ENCODE measurements at places on chromosomes 11 and 22. TPM values are rescaled to one million over a fixed set of nuclear protein-coding genes. Genes with fewer than 3 reads are reported as not detected.

DNA sequence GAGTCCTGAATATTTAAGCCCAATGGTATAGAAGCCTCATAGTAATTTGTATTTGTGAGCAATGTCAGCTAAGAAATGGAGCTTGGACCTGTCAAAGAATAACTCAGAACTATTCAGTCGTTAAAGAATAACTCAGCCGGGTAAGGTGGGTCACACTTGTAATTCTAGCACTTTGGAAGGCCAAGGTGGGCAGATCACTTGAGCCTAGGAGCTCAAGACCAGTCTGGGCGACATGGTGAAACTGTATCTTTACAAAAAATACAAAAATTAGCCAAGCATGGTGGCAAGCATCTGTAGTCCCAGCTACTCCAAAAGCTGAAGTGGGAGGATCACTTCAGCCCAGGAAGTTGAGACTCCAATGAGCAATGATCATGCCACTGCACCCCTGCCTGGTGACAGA is 1526.5 kb downstream of the LRRC4C start:
- DNase-seq: no peak

Gene TSSK2
- total RNA-seq: not detected

DNA sequence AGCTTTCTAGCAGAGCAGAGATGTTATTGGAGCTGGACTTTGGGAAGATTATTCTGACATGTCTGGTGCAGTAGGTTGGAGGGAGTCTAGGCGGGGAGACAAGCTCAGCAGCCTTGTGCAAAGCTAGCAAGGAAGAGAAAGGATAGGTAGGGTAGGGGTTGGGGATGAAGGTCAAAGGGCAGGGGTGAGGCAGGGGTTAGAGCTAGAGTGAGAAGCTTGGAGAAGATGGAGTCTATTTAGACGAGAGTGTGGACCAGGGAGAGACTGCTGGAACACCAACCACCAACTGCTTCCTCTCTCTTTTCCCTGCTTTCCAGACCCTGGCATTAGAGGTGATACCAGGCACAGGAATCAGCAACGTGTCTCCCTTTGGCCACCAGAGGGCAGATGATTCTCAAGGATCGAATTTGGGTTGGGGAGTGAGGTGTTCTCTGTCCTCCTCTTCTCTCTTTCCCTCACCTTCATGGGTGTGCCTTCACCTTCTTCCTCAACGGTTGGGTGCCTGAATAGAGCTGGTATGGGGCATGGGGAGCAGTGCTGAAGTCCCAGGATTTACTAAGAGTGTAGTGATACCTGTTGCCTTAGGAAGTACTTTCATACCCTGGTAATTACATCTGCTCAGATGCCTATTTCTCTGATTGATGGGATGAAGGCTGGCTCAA is 1.8 kb upstream of the MARK2 start:
- peak; percentile 80 for DNase-seq

- DNase-seq: no peak
Observed at GRCh38 chr11:124801014-124801413, 808 bp upstream of the MSANTD2 start.

DNA sequence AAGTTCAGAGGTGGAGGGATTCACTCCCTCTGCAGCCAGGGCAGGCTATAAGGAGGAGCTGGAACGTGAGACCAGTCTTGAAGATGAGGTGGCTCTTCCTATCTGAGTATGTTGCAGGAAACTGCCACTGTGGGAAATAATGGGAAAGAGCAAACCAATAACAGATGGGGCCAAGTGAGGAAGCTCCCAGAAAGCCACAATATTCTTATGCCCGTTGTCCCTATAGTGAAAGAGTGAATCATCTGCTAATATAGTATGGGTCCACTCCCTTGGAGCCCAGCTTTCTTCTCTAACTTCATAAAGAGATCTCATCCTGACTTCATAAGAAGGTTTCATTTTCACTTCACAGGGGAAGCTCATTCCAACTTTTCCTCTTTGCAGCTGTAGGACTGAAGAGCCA is 206.4 kb downstream of the BLID start:
- no peak for DNase-seq

- peak; percentile 55 for DNase-seq
Observed at GRCh38 chr11:27701355-27702105, 1.3 kb upstream of the BDNF start.

DNA sequence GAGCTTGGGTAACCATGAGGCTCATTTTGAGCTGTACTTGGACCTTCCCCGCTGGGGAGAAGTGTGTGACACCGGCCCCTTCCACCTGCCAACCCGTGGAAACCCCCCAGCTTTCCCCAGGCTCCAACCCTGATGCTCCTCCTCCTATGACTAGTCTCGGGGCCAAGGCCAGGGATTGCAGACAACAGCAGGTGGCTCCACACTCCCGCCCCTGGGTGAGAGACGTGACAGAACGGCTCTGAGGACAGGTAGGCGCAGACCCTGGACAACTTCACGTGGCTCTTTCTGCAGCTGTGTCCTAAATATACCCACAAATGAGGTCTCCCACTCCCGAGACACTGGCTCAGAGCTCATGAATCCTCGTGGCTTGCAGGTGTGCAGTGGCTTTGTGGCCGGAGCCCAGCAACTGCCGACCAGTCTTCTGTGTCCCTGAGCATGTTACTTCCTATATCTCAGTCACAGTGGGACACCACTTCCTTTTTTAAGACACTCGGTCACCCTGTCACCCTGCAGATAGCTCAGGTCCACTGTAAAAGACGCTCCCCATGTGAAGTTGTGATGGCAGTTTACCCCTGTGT is 55.2 kb downstream of the NECTIN1 start:
- DNase-seq: no peak

GRCh38 chr22:24433828-24434470 is 6.5 kb downstream of the ADORA2A start:
- DNase-seq: no peak

DNA sequence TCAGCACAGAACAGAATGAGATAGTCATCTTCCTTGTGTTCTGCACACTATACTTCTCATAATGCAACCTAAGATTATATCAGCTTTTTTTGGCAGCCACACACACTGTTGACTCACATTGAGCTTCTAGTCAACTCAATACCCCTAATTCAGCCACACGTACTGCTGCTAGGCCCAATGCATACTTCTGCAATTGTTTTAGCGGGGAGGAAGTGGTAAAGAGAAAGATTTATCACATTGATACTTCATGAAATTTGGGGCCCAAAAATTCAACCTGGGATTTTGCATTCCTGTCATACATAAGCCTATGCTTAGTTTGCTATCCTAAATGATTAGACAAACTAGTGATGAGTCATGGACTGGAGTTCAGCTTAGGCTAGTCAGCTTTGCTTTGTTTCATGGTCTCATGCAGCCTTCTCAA is 8.6 kb upstream of the UPB1 start:
- DNase-seq: no peak

GRCh38 chr22:22866381-22867111 is 21.1 kb upstream of the IGLL5 start:
- DNase-seq: no peak

DNA sequence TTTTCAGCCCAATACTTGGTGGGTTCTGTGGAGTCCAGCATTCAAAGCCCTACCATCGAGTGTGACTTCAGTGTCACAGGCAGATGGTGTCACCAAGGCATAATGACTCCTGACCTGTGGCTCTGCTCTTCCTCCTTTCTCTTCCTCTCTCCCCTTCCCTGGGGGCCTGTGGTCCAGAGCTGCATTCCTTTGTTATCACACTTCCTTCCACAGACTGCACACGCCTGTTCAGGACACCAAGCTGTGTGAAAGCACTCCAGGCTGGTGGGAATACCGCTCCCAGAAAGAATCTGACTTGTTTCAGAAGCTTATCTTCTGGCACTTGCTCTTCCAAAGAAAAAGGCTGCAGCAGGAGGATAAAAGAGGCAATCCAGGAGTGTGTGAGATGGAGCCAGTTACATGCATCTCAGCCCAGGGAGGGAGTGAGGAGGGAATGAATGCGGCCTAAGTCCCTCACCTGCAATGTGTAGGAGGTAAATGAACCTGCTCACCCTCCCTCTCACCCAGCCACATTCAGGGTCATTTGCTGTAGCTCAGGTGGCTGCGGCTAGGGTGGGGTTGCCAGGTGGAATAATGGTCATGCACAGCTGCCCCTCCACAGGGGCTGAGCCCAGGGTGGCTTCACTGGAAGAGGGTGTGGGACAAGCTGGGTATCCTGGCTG is 79.3 kb downstream of the ADAMTS15 start:
- no peak for DNase-seq

DNA sequence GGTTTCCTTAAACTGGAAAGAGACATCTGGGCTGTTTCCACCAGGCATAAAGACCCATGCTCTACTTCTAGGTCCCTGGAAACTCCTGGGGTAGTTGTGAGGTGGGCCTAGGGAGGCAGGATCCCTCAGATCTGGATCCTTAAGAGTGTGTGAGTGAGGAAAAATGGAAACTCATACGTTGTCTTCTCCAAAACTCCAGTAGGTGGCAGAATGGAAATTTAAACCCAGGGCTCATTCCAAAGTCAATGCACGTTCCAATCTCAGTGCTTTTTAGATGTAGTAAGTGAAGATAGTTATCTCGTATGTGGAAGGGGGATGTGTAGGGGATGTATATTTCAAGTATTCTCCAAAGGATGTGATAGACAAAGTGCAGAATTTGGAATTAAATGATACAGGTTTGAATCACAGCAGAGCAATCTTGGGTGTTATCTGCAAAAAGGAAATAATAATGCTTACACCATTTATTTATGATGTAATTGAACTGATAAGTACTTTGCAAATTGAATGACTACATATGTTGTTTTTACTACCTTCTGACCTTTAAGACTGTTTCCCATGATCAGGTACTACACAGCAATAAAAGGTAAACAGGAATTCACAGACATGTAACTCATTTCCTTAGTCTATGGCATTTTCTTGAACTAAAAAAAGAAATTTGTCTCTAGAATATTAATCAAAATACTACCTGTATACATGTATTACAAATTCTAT is 13.1 kb upstream of the MMP1 start:
- DNase-seq: no peak

DNA sequence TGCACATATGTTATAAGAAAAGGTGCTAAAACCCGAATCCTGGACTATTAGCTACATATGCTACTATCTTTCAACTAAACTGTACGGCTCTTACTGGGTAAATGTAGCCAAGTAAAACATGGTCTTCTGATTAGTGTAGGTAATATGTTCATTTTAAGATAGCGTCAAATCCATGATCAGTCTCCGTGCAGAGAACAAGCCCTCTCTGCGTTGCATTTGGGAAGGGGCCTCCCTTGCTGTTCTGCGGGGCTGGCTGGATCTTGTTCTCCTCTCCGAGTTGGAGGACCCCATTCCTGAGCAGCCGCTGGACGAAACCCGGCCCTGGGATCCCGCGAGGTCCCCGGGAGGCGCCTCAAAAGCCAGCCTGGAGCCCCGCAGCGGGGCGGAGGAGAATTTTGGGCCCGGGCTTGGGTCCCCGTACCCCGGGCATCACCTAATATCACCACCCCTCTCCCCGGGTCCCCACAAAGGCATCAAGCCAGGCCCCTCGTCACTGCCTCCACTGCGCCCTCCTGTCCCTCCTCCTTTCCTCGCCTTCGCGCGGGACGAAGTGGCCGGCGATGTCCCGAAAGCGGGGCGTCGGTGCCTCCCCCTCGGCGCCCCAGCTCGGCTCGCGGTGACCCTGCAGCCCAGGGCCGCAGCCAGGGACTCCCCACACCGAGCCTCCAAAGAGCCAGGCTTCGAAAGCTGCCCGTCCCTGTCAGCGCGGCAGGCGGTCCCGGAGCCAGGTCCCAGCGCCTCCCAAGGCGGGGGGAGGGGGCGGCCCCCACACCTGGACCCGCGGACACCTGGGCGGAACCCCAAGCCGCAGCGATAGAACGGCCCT is 54.5 kb upstream of the FBXO3 start:
- DNase-seq: peak; percentile 12

Gene KLHL35
- 1.3 TPM for total RNA-seq

GRCh38 chr11:5541427-5541826 is 6.9 kb downstream of the OR52H1 start:
- no peak for DNase-seq

Gene OR52I2
- total RNA-seq: not detected

DNA sequence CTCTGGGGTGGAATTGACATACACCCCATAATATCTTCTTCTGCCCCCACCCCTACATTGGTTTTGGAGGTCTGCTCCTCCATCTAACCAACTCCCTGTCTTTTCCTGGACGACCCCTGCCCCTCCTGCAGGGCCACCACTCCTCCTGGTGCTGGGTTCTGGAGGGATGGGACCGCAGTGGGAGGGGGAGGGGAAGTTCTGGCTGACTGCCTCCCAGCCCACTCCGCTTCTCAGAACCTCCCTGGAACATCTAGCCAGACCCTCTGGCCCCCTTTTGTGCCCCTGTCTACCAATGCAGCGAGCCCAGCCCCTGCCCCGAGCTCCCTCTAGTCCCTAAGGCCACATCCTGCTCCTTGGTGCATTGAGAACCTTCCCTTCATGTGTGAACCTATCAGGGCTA is 1.2 kb downstream of the MYRF start:
- DNase-seq: no peak

DNA sequence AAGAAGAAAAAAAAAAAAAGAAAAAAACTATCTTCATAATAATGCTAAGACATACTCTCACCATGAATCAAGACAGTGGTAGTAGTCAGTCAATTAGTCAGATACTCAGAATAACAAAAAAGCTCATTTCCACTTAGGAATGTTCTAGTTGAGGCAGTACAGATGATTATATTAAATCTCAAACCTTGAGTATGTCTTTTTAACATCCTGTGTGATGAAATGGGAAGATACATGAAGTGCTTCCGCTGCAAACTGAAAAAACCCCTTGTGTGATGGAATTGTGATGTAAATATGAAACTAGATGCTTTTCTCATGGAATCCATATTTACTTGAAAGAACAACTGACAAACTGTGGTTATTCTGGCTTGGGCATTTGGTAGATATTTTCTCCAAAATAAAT is 13.7 kb downstream of the AMOTL1 start:
- no peak for DNase-seq

Gene DDX10
- 31.7 TPM for total RNA-seq

Gene PARVG
- not detected for total RNA-seq

Gene OR2D2
- total RNA-seq: not detected

- no peak for DNase-seq
Observed at GRCh38 chr11:65880027-65880426, 390 bp downstream of the CTSW start.

Gene DLG2
- total RNA-seq: 0.73 TPM

Gene KLHDC7B
- total RNA-seq: 3.0 TPM

- DNase-seq: no peak
Observed at GRCh38 chr11:35424157-35424940, 5.0 kb upstream of the SLC1A2 start.
